Stimulated activated CD8-positive, alpha-beta memory T cell treated with anti-CD3 and anti-CD28 coated beads, Interleukin-7, amount 100 ng/mL, for 1 hour (primary cell): ENCODE measurements at places on chromosomes 11 and 22.

DNA sequence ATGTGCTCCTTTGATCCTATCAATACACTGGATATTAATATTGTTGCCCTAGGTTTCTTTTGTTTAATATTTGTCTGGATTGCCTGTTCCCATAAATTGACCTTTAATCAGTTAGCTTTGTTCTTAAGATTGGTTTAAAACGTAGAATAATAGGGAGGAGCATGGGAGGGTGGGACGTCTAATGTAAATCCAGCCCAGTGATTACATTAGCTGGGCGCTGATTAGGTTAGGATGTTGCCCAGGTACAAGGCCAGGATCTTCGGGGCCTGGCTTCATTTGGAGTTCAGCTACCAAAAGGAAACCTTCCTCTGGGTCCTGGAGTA is at the start of gene SRSF8:
Gene SRSF8, plus strand, starts transcription at position 204 of the 323 bp plus-strand sequence. CDS start 308 bp downstream, outside the sequence.
- DNase-seq: no peak

DNA sequence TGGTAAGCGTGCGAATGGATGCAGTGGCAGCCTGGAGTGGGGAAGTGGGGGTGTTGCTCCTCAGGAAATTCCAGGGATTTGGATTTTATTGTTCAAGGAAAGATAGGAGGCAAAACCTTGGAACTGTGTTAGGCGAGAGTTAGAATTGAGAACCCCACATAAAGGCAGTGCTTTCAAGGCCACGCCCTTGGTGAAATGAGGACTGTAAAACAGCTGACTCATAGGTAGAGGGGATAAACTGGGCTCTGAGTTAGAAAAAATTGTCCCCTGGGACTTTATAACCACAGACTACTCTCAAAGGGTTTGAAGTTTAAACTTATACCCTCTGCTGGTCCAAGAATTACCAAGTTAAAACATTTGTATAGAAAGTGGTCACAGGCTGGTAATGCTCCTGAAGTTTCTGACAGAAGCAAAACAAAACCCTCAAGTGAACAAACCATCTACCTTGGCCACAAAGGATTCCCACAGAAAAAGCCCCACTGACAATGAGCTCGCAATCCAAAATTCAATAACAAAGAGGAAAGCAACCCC is 250.3 kb upstream of the TBCEL start:
- no peak for DNase-seq

DNA sequence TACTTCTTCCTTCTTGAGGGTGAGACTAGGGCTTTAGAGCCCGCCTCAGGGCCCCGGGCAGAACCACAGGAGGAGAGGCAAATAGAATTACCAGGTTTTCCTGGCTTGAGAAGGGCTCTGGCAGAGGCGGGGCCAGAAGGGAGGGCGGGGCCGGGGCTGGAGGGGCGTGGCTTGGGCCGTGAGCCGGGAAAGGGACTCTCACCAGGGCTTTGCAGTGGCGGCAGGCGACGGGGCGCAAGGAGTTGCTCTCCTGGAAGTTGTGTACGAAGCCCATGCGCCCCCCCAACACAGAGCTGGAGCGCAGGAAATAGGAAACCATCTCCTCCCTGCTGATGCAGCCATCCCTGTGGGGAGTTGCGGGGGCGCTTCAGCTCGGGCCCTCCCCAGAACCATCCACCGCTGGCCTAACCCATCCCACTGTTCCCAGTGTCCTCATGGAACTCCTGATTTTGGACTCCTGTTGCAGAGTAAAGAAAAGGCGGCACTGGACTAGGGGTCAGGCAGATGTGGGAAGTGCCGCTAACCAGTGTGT is 6.9 kb upstream of the NRXN2 start:
- DNase-seq: no peak

GRCh38 chr11:69135420-69136363 is 20.0 kb upstream of the SMIM38 start:
- no peak for DNase-seq

GRCh38 chr22:48866906-48867681 is 960.6 kb downstream of the BRD1 start:
- DNase-seq: no peak

DNA sequence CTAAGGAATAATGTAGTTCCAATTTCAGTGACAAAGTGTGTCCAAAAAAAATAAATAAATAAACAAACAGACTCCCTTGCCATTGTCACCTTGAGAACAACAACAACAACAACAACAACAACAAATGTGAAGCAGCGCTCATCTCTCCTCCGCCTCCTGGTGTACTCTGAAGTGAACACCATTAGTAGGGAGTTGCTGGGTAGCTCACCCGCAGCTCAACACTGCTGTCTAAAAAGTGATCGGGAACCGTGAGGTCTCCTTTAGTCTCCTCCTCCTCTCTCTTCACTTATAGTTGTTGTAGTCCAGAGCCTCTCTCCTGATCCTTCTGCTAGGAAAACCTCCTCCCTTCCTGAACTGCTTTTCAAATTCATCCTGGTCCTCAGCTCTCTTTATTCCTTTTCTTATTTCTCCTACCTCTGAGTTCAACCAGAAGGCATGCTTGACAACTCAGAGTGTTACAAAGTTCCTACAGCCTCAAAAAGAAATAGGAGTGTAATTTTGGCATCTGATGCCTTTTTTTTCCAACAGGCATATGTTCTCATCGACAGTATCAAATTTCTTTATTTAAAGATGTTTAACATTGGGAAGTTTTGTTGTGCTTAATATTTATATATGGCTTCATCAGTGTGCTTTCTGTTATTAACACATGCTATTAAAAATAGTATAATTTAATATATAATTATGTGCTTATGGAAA is 215.1 kb downstream of the PGR start:
- DNase-seq: no peak

DNA sequence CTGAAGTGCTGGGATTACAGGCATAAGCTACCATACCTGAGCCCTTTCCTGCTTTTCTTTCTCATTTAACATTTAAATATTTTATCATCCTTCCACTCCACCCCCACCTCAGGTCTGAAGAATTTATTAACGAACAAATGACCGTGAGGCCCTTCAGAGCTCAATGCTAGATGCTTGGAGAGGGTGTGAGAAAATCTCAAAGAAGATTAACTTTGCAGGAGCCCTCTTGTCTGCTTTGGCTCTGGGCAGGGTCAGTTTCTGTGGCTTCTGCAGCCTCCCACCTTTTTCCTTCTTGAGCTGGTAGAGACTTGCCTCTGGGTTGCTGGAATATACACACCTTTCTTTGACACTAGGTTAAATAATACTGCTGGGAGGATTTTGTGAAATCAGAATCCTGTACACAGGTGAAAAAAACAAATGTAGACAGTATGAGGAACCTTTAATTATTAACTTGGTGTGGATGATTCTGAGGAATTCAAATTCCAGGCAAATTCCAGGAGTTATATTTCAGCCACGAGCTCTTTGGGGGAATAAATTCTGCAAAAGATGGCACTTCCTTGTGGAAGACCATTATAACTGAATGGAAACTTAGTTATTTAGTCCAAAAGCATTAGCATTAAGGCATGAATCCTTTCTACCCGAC is 3.4 kb upstream of the ZBTB44 start:
- DNase-seq: no peak

GRCh38 chr11:73495731-73496130 is 102.2 kb downstream of the FAM168A start:
- no peak for DNase-seq

GRCh38 chr11:97902828-97903227 is 1117.9 kb upstream of the CNTN5 start:
- DNase-seq: no peak

DNA sequence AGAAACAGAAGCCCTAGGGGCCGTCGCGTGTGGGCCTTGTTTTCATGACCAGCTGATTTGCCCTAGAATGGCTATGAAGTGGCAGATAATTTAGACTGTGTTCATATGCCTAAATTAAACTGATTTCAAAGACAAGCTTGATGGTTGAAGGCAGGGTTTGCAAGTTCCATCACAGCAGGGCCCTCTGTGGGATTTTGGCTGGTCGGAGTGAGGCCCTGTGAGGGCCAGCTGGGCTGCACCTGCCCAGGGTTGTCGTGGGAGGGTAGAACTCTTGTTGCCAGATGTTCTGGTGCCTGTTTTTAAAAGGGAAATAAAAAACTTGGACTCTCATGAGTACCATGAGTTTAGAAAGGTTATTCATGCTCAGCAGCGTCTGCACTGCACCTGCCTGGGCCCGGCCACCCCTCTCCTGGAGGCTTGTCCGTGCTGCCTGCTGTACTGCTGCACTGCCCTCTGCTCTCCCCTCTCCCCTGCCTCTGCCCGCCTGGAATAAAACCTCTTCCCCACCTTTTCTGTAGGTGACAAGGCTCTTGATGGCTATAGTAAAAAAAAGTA is 44.1 kb downstream of the AP2A2 start:
- DNase-seq: no peak

- DNase-seq: no peak
Observed at GRCh38 chr11:28696591-28696990, 588.4 kb downstream of the METTL15 start.

- no peak for DNase-seq
Observed at GRCh38 chr11:47236482-47236881, 12.1 kb downstream of the ACP2 start.
